ENCODE measurements at places on chromosomes 7 and 10.

DNA sequence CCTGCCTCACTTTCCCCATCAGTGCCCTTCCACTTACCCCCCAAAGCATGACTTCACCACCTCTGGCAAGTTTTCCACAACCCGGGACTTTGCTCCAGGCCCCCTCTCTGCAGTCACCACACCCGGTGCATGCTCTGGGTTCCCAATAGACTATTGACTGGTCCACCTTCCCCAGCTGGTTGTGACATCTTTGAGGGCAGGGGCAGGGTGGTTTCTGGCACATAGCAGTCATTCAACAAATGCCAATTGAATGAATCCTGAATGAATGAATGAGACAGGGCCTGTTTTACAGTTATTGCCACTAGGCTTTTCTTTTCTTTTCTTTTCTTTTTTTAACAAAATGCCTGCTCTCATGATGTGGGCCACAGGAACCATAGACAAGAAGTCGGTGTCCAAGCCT is 28.8 kb upstream of the DOCK1 start:
- DNase-seq, result no peak

DNA sequence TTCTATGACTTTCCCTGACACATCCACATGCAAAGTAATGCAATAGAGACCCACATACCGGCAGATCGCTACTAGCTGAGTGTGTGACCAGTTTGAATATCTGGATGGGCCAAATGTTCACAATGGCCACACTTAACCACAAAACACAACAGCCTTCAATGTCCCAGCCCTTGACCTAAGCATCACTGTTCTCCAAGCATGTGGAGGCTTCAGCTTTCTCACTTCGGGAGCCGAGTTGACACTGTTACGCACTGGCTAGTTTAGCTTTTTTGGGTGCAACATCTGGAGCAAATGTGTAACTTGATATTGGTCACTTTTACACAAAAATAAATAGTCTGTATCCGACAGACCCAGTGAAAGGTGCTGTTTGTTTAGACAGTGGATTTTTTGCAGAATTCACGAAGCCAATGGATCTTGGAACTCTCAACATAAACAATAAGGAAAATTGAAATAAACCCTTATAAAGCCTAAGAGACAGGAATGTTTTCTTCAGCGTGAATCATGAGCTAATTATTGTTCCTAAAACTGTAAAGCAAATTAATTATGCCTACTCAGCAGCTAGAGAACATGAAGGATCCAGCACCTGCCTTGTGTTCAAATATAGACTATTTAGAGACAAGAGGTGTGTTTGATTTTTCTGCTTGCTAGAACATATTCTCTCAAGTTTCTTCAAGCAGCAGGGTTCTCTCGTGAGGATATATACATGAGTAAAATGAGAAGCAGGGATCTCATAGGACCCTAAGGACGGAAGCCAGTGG is 117.6 kb upstream of the JCAD start:
- DNase-seq, result no peak

- no peak for DNase-seq
Measured at GRCh38 chr7:110664803-110665202, 426.1 kb upstream of the LRRN3 start.

- DNase-seq, result no peak
Measured at GRCh38 chr10:63257778-63258177, 124.7 kb downstream of the NRBF2 start.

DNA sequence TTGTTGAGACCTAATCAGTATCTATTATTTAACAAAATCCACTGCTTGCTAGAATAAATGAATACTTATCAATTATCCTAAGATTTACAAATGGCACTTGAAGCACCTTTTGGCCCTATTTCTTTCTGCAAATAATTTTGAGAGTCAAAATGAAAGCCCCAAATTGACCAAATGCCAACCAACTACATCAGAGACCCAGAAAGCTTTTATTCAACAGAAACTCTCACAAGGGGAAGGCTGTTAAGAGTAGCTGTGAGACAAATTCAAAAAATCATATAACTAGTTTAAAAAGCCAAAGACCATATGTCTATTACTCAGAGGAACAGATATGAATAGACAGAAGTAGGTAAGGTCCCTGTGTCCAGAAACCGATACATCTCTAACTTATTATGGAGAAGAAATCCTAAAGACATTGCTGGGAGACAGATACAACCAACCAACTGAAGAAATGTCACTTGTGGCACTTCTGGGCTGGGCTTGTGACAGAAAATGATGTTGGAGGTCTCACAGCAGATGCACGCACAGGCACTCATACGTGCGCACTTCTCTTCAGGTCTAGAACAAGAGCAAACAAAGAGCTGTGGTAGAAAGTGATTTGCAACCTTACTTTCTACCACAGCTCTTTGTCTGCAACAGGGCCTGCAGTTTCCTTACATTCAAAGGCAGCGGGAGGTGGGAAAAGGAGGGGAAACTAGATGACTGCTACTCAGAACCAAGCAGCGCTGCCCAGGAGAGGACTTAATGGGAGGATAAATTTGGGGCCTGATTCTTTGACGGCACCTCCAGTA is 58.6 kb upstream of the KCNIP2 start:
- DNase-seq, result no peak

- DNase-seq, result no peak
Measured at GRCh38 chr10:6232846-6233724, 30.4 kb downstream of the PFKFB3 start.

DNA sequence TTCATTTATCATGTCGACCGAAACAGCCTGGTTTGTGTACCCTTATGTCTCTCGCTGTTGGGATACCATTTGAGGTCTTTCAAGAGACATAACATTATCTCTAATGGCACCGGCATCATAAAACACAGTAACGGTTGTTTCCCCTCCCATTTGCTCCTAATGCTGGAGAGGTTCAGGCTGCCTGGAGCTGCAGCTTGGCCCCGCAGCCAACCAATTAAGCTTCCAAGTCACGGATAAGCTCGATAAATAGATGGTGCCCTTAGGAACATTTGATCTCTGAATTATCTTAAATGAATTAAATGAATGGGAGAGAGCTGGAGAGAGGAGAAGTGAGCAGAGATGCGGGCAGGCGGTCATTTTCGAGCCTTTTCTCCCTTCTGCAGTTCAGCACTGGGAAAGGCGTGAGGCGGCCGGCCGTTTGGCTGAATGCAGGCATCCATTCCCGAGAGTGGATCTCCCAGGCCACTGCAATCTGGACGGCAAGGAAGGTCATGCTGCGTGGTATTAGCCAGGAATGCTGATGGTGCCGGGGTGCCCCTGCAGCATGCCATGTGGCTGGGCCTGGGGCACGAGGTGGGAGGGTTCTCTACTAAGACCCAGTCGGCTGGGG is 12.6 kb downstream of the CPA4 start:
- DNase-seq, result no peak

- DNase-seq, result no peak
Measured at GRCh38 chr7:143334244-143334643, 18.3 kb downstream of the CLCN1 start.
